ENCODE measurements at places on chromosomes 6 and 20.

GRCh38 chr6:44068607-44069296 is 58.5 kb downstream of the MRPL14 start:
- DNase-seq = no peak

GRCh38 chr6:64037427-64037826 is 401.8 kb downstream of the PHF3 start:
- DNase-seq = no peak

- no peak for DNase-seq
Observed at GRCh38 chr6:109342506-109342905, 39.8 kb downstream of the CD164 start.

GRCh38 chr6:159693894-159694545 is 979 bp upstream of the SOD2 start:
- DNase-seq = no peak

DNA sequence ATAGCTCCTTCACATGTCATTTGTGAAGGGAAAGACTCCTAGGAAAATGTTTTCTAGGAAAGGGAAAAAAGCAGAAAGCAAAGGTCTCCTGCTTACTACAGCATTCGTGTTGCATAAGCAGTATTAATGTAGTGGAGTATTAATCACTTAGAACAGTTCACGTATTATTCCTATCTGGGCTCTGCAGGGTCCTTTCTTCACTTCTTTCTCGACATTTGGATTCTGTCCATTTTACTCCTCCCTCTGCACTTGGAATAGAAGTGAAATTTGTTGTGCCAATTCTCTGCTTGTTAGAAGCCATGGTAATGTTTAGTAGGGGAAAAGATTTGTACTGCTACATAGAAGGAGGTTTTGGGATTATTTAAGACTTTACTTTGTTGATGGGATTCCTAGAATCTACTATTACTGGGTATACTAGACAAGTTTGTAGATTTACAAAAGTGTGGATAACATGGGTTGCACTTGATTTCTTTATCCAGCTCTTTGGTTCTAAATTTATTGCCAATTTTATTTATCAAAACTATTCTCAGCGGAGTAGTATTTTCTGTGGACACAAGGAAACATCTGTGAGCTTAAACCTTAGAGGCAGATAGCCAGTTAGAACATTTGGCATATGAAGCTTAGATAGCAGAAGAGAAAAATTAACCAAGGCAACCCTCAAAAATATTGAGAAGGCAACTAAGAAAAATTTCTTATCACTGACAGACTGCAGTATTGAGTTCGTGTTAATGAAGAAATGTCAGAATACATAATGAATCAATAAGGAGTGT is 108.4 kb upstream of the ESR1 start:
- DNase-seq = no peak

DNA sequence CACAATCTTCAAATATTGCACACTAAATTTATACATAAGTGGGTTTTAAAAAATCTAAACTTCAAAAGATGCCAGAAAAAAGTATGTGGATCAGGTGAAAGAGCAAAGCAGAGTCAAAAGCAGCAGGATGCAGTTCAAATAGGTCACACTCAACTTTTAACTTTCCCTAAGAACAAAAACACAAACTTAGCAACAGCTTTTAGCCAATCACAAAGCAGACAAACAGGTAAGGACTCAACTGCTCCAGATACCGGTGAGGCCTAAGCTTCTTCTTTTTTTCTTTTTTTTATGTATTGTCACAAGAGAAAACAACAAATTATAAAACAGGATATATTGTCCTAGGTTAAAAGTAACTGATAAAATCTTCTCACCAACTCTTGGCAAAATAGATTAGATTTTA is 74.7 kb downstream of the SESN1 start:
- no peak for DNase-seq

DNA sequence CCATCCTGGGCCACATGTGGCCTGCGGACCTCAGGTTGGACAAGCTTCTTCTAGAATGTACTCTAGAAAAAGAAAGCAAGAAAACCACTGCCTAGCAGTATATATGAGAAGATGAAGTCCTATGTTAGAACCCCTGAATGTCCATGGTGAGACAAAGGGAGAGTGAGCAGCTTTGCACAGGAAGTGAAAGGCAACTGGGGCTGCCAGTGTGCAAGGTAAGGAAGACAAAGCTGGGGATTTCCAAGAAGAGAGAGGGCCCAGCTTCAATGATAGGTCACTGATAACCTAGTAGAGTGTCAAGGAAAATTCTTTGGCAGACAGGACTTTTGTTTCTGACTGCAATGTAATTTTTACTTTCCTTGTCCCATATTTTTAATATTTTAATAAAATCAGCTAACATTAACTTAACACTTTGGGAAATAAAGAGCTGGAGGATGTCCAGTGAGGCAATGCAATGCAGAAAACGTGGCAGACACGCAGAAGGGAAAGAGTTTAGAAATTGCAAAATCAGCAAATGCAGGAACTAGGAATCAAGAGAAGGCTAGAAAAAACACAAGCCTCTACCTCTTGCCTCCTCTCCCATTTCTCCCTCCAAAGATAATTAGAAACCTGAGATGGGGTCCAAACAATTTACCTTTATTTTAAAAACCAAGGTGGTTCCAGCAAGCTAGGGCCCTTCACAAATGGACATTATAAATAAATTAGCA is 47.4 kb downstream of the CYP39A1 start:
- DNase-seq = no peak

GRCh38 chr6:130893766-130894165 is 66.6 kb downstream of the SMLR1 start:
- no peak for DNase-seq

- no peak for DNase-seq
Observed at GRCh38 chr6:135440087-135440792, 57.3 kb downstream of the AHI1 start.

All from left cardiac atrium (tissue), 4 donors.